CD8-positive, alpha-beta memory T cell (primary cell): ENCODE measurements at places on chromosomes 6 and 20. TPM values are rescaled to one million over a fixed set of nuclear protein-coding genes. Genes with fewer than 3 reads are reported as not detected.

KCTD20 gene
- total RNA-seq, result 52.3 TPM

MOCS1 gene
- 0.77 TPM for total RNA-seq

BPIFB1 gene
- not detected for total RNA-seq

ZSCAN12 gene
- total RNA-seq, result 4.3 TPM

LPA gene
- total RNA-seq, result not detected

CST8 gene
- total RNA-seq, result not detected

CNBD2 gene
- total RNA-seq, result 5.4 TPM

VSX1 gene
- not detected for total RNA-seq

COL19A1 gene
- 0.33 TPM for total RNA-seq

NKAPL gene
- total RNA-seq, result 0.22 TPM

NUDT3 gene
- 16.8 TPM for total RNA-seq

SHLD1 gene
- 9.1 TPM for total RNA-seq

DPPA5 gene
- total RNA-seq, result not detected

ANKRD60 gene
- total RNA-seq, result not detected
